ENCODE measurements at places on chromosomes 7 and 10. TPM values are rescaled to one million over a fixed set of nuclear protein-coding genes. Genes with fewer than 3 reads are reported as not detected.

The TET1 gene
- 41.6 TPM for total RNA-seq

The HOXA4 gene
- 1.0 TPM for total RNA-seq

The CCL26 gene
- 1.5 TPM for total RNA-seq

The BAIAP2L1 gene
- 4.9 TPM for total RNA-seq

The TMEM236 gene
- 1.2 TPM for total RNA-seq

The KLF14 gene
- total RNA-seq = 0.32 TPM

The CCDC136 gene
- total RNA-seq = 18.4 TPM

The C10orf105 gene
- 0.26 TPM for total RNA-seq

The HEPACAM2 gene
- 0.42 TPM for total RNA-seq

The GRK5 gene
- total RNA-seq = 23.8 TPM

The ADCYAP1R1 gene
- total RNA-seq = 4.5 TPM

The RSPH10B gene
- total RNA-seq = not detected

The GPNMB gene
- 48.1 TPM for total RNA-seq

The WIPF3 gene
- 0.95 TPM for total RNA-seq

The SP4 gene
- 18.4 TPM for total RNA-seq

The NEBL gene
- 28.4 TPM for total RNA-seq

The GSTO2 gene
- 6.5 TPM for total RNA-seq

The IL6 gene
- 0.32 TPM for total RNA-seq

The TMEM196 gene
- 1.0 TPM for total RNA-seq

The ASZ1 gene
- not detected for total RNA-seq

The C1QL3 gene
- 0.21 TPM for total RNA-seq

The PROSER2 gene
- total RNA-seq = 3.2 TPM

The DNMBP gene
- 31.8 TPM for total RNA-seq

The CABCOCO1 gene
- 2.0 TPM for total RNA-seq

The LIPF gene
- not detected for total RNA-seq

The TDRD1 gene
- total RNA-seq = 0.53 TPM

The PGAM2 gene
- total RNA-seq = 3.1 TPM

The CALHM3 gene
- total RNA-seq = not detected

The SPDYE6 gene
- not detected for total RNA-seq

The RBP3 gene
- total RNA-seq = not detected

The C10orf62 gene
- not detected for total RNA-seq

The PNLIPRP2 gene
- not detected for total RNA-seq

The CCM2 gene
- 19.5 TPM for total RNA-seq

The KAT6B gene
- total RNA-seq = 127 TPM

The ADGRA1 gene
- total RNA-seq = not detected

Data from urinary bladder (tissue), 4 donors.